Suppressor macrophage (primary cell): ENCODE measurements at places on chromosomes 1 and 21.

DNA sequence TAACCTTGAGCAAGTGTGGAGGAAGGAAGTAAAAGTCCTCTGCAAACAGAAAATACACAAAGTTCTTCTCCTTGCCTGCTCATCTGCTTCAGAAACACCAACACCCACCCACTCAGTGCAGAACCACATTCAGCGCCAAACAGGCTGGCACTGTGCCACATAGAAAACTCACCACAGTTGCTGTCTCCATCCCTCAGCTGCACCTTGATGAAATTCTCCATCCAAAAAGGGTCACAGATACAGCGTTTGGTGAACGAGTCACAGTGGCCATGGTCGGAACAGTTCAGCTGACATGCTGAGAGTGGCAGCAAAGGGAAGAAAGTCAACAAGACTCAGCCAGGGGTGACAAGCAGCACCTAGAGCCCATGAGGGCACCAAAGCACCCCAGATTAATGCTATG is 114.5 kb downstream of the KIAA0319L start:
- DNase-seq = peak; percentile 54

DNA sequence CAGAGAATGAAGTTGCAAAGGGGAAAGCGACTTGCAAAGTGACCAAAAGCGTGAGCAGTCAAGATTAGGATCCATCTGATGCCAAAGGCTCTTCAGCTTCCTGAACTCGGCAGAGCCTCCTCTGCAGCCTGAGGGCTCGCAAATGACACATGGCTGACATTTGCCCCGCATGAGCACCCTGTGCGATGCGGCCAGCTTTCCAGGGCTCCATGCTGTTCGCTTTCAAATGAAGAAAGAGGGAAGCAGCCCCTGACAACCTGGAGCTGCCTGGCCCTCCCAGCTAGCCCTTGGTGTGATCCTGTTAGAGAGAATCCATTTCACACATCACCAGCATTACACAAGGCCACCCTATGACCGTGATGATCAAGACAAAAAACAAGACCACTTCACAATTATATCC is 20.2 kb upstream of the FAM131C start:
- no peak for DNase-seq

GRCh38 chr1:41616563-41616962 is 132.1 kb upstream of the EDN2 start:
- no peak for DNase-seq

- no peak for DNase-seq
Observed at GRCh38 chr1:100440075-100440809, 87.9 kb downstream of the CDC14A start.

GRCh38 chr1:5711079-5711478 is 281.1 kb downstream of the NPHP4 start:
- no peak for DNase-seq

DNA sequence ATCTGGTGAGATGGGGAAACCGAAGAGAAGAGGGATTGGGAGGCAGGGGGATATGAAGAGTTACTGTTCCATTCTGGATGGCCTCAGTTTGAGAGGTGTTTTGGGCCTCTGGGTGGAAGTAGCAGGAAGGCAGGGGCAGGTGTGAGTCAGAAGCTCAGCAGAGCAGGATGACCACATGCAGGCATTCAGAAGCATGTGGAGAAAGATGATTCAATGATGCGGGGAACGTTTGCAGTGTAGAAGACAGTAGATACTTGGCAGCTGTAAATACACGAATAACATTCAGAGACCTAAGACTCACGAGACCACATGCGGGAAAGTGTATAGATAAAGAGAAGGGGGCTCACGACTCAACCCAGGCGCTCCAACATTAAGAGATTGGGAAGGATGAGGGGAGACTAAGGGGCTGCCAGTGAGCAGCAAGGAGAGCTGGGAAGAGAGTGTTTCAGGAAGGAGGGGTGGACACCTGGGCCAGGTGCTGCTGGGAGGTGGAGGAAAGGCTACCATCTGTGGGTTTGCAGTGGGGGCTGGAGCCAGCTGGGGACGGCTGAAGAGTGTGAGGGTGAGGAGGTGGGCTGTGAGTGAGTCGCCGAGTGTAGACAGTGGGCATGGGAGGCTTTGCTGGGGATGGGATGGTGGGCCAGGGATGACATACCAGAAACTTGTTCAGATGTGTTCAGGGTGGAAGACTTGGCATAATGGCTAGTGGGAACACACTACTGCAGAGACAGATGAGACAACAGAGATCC is 5.8 kb upstream of the EPS8L3 start:
- DNase-seq = no peak

- DNase-seq = no peak
Observed at GRCh38 chr1:85411567-85412305, 53.2 kb downstream of the DDAH1 start.

GRCh38 chr1:27528818-27529703 is 39.1 kb upstream of the WASF2 start:
- DNase-seq = peak; percentile 36

GRCh38 chr1:177744906-177745305 is 225.0 kb downstream of the SEC16B start:
- DNase-seq = no peak

DNA sequence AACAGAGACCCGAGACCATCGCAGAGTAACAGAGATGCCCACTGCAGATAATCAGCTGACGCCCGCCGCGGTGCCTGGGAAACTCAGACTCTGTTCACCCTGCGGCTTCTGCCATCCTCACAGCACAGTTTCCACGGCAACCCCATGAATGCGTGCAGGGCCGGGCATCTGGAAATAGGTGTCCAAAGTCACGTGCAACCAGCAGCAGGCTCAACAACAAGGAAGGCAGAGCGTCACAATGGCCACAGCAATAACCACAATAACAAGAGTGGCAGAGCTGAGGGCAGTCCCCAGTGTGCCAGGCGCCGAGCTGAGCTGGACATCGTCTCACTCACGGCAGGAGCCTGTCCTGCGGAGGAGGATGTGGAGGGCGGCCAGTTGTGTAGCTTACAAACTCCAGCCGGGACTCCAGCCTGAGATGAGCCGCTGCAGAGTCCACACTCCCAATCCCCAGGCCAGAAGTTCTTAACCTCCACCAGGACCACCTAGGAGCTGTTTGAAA is 102.0 kb downstream of the CRYAA start:
- no peak for DNase-seq

- DNase-seq = no peak
Observed at GRCh38 chr1:111738133-111738435, 1.1 kb downstream of the INKA2 start.

GRCh38 chr1:172966844-172967540 is 83.7 kb downstream of the TNFSF18 start:
- no peak for DNase-seq

DNA sequence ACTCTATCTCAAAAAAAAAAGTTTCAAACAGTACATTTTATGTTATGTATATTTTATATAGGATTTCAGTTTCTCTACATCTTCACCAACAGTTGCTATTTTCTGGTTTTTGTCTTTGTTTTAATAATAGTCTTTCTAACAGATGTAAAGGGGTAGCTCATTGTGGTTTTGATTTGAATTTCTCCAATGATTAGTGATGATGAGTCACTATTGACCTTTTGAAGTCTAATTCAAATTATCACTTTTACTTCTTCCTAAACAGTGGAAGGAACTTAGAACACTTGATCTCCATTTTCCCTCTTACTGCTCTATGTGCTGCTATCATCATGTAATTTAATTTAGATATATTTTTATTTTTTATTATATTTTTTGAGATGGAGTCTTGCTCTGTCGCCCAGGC is 31.7 kb upstream of the SHCBP1L start:
- DNase-seq = no peak

DNA sequence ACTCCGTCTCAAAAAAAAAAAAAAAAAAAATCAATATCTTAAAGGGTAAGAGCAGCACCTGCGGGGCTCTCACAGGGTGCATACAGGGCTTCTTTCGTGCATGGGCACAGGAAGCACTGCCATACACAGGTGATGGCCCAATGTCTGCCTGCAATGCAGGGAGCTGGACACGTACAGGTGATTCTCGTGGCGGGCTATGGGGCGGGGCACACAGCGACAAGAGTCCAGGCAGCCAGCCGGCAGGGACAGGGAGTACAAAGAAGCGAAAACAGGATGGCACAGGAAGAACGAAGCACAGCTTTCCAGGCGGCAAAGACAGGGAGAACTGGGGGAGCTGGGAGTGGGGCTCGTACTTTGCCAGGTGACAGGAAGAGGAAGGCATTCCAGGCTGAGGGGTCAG is 1.6 kb downstream of the KIF17 start:
- no peak for DNase-seq

GRCh38 chr21:35162831-35163230 is 113.7 kb upstream of the RUNX1 start:
- DNase-seq = no peak

- no peak for DNase-seq
Observed at GRCh38 chr1:5680600-5680999, 311.6 kb downstream of the NPHP4 start.
